ENCODE measurements at places on chromosomes 7 and 10.

DNA sequence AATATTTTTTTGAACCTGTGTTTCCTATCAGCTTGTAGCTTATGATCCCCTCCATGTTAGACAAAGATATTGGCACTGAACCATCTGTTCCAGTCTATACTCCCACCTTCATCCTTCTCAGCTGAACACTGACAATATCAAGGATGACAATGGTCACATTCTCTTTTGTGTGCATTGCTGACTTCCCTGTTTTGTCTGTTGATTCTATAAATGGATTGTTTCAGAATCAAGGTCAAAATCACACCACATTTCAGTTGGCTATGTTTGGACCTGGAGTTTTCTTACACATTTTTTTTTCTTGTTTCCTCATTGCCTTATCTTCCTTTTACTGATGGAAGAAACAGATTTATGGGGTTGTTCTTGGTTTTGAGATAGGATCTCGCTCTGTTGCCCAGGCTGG, 11.3 kb upstream of the SMURF1 start:
- no peak for DNase-seq

- no peak for DNase-seq
Observed at GRCh38 chr10:44936314-44936975, 23.2 kb upstream of the RASSF4 start.

- DNase-seq = no peak
Observed at GRCh38 chr7:70681469-70682350, 450.2 kb upstream of the GALNT17 start.

- no peak for DNase-seq
Observed at GRCh38 chr10:44967616-44968015, 8.0 kb downstream of the RASSF4 start.

GRCh38 chr7:27329909-27330308, 87.3 kb downstream of the EVX1 start:
- no peak for DNase-seq

GRCh38 chr10:68086011-68086410, 10.9 kb upstream of the HERC4 start:
- DNase-seq = no peak

DNA sequence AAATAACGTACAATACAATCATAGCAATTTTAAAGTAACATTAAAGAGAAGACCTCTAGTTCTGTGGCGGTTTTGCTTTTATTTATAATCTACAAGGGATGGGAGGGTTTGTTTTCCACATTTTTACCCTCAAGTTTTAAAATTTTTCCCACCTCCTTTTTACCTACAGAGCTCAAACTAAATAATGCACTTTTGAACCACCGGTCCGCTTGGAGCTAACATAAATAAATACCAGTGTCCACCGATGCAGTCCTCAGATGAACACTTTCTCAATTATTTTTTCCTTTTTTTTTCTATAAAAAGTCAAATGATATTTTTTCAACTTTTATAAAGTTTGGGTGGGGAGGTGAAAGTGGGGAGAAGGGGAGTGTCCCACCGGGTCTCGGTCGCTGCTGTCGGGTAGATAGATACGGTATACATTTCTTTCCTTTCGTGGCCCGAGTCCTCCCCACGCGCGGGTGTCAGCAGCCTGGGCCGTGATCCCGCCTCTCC, 3.3 kb downstream of the ZNF503 start:
- no peak for DNase-seq

Data from NCI-H2227 treated with DMSO at 0.1 percent for 48 hours (cell line).